Activated CD8-positive, alpha-beta memory T cell treated with anti-CD3 and anti-CD28 coated beads for 24 hours (primary cell): ENCODE measurements at places on chromosomes 5 and 9.
A peak's percentile ranks its signal among the peaks of the same experiment; 100 is the strongest.

DNA sequence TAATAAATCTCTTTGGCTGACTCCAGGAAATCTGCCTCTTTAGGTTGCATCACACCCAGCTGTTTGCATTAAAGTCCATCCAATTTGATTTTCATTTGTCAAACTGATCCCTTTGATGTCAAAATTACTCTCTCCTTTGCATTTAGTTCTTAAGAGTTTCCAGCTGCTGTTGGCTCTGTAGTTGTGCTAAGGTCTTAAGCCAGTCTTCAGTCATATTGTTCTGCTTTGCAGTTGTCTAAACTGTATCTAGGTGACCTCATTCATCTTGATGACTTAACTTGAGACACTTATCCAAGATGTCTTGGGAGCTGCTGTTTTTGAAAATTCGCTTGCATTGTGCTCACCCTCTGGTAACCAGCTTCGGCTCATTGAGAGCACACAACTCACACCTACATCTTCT, 386.9 kb upstream of the TLE4 start:
- no peak for DNase-seq

DNA sequence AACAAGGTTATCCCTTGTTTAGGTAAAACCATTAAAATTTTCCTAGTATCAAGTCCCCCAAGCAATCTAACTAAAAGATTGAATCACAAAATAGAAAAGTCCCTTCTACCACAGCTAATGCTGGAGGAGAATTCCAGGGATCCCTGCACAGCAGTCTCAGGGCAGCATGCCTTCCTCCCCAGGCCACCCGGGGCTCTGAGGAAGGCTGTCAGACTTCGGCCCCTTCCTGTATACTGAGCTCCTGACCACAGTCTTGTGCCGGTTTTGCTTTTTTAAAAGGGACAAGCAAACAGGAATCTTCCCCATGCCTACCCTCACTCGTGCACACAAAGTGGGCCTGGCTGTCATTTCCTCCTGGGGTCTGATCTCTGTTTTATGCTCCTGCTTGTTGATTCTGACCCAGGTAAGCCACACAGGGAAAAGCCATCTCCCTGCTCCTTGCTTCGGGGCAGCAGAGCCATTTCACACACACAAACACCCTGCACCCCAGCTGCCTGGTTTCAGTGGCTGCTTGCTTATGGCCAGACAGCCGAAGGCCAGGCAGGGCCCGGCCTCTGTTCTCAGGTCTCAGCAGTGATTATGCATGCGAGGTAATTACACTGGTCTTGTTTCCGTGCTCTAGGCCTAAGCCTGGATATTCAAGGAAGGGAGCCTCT, 211.9 kb downstream of the NXNL2 start:
- DNase-seq = no peak

DNA sequence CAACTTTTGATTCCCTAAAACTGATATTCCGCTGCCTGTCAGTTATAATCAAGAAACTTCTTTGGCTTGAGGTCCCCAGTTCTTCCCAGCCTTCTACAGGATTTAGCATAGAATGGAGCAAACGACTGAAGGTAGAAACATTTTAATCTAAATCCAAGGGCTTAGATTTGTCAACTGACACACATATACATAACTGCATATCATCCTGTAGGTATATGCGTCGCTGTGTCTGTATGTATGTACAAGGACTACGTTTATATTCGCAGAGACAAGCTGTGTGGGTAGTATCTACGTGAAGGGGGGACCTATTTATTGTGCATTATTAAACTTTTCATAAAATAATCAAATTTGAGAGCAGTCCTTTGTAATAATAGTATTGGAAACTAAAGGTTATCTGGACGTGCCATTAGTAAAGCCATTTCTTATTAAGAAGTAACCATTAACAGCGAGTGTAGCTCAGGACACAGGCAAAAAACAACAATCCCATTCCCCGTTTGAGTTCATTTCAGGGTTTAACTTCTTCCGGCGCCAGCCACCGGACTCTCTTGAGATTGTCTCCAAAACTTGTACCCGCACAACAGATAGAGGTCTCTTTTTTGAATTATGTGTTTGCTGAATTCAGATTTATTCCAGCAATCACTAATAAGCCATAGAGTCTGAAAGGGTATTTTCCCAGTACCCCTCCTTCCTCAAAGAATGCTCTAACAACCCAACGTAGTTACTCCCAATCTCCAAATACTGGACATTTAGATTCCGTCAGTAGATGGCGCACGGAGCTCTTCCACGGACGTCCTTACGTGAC, 2.1 kb upstream of the MLLT3 start:
- no peak for DNase-seq

DNA sequence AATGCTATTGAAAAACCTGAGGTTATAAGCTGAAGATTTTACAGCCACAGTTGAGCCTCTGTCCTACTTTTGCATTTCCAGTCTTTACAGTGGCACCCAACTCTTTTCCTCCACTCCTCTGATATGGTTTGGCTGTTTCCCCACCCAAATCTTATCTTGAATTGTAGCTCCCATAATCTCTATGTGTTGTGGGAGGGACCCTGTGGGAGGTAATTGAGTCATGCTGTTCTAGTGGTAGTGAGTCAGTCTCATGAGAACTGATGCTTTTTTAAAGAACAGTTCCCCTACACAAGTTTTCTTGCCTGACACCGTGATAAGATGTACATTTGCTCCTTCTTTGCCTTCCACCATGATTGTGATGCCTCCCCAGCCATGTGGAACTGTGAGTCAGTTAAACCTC, 646.1 kb upstream of the SEMA6A start:
- no peak for DNase-seq

DNA sequence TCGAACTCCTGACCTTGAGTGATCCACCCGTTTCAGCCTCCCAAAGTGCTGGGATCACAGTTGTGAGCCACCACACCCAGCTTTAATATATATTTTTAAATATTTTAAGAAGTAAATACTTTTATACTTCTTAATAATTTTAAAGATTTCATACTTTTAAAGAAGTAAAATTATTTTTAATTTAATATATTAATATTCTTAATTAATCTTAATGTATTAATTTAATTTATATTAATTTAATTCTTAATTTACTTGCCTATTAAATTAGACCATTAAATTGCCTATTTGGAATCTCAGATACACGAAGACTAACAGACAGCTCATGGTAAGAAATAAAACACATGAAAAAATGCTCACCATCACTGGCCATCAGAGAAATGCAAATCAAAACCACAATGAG, 1087.4 kb downstream of the CDH18 start:
- DNase-seq = no peak

- DNase-seq = no peak
Observed at GRCh38 chr5:172640139-172640538, 924 bp upstream of the NEURL1B start.

DNA sequence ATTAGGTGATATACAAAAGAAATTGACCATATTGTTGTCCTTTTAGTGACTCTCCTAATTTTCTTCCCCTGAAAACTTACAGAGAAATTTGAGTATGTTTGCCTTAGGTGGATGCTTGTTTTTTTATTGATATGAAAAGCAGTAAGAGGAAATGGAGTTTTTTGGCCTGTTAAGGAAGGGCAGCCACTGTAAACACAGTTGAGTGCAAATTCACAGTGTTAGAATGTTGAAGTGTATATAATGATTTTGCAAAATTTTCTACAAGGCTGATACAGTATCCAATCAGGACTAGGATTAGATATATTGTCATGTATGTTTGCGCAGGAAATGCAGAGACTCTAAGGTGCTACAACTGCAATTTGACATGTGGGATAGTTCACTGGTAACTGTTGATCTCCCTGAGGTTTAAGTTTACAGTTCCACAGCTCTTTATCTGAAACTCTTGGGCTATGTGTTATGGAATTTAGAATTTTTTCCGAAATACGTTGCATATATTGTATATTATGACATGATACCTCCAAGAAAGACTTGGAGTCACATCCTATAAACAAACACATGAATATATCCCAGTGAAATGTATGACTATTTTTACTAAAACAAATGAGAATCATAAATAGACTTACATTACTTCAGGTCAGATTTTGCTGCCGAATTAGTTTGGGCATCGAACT, 62.5 kb downstream of the FXN start:
- no peak for DNase-seq

DNA sequence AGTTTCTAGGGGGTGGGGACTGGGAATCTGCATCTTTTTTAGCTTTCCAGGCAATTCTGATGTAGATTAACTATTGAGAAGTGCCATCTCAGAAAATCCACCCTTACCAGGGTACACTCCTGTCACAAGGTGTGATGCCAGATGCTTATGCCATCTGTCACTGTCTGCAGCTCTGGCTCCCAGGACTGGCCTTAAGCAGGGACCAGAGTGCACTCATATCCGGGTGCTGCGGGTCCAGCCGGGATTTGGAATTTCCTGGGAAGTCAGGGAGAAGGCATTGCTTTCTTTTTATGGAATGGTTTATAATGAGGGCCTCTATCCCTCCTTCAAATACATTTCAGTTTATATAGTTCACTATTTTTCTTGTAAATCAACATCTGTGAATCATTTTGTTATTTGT, 92.6 kb downstream of the TMEM174 start:
- no peak for DNase-seq

DNA sequence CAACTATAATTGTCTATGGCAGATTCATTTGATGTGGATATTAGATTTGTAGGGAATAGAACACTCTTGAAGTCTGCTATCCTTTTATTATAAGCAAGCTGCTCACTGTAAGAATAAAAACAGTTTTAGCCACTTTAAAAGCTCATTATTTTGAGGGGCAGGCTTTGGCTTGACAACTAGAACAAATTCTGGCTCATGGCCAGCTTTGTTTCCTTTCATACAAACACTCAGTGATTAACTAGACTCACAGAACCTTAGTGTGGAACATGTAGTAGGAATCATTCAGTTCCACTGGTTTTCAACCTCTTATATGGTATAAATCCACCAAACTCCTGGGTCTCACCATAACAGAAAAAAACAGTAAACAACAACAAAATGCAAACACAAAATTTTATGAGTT, 27.4 kb upstream of the CEP120 start:
- DNase-seq = no peak

GRCh38 chr5:170747357-170747756, 36.2 kb upstream of the GABRP start:
- no peak for DNase-seq

DNA sequence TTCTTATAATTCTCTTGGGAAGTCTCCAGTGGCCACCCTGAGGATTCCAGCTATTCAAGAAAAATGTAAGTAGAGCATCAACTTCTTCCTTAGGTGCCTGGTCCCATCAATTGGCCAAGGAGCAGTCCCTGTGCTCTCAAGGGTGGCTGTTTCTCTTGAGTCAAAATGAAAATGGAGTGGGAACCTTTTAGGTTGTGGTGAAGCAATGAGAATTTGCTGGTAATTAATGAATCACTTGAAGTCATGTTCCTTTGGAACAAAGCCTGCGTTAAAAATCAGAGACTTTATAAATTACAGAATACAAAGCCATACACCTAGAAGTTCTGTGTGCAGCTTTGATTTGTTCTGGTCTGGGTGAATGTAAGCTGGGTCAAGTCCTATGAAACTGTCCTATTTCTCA, 48.9 kb downstream of the IL31RA start:
- DNase-seq = no peak

DNA sequence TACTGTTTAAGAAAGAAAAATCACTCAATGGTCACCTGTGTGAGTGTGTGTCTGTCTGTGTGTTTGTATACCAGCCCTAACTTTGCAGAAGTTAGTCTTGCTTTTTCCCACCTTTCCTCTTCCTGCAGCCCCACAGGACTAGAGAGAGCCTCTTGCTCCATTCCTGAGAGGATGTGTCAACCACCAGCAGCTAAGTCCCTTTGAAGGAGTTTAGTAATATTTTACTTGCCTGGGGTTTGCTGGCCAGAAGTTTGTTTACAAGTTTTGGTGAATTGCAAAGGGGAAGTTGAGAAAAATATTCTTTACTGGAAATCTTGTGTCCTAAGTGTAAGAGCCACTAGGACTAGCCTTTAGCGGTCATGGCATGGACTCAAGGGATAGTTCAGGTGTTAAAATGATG, 316.2 kb downstream of the BRINP1 start:
- no peak for DNase-seq

- peak; percentile 92 for DNase-seq
Observed at GRCh38 chr5:181261320-181262049, 542 bp upstream of the TRIM52 start.

- DNase-seq = no peak
Observed at GRCh38 chr9:135253305-135254004, 166.0 kb downstream of the OLFM1 start.

- DNase-seq = no peak
Observed at GRCh38 chr5:76081811-76082771, 1.1 kb upstream of the SV2C start.

GRCh38 chr9:18520416-18521047, 46.6 kb downstream of the ADAMTSL1 start:
- DNase-seq = no peak

DNA sequence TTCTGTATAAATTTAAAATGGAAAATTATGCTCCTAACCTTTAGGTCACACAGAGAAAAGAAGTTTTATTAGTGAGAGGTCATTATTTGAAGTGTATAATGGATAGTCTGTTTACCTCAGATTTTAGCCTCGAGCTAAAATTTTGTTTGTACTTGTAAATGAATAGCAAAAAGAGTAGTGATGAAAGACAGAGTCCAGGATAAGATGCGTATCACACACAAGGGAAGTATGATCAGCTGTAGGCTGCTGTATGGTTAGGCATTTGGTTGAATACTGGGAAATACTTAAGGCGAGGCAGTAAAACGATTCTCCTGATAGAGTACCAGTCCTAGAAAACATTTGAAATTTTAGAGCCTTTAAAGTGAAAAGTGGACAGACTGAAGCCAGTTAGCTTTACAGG, 92.7 kb downstream of the FBXL7 start:
- no peak for DNase-seq

- DNase-seq = no peak
Observed at GRCh38 chr5:108546939-108547338, 165.0 kb upstream of the FBXL17 start.

GRCh38 chr9:35914301-35914807, 5.1 kb downstream of the SPAAR start:
- no peak for DNase-seq

GRCh38 chr5:168106008-168106761, 185.3 kb upstream of the WWC1 start:
- DNase-seq = no peak

- no peak for DNase-seq
Observed at GRCh38 chr9:109274884-109275730, 45.8 kb downstream of the EPB41L4B start.

GRCh38 chr5:13919786-13920185, 24.7 kb downstream of the DNAH5 start:
- DNase-seq = no peak

- DNase-seq = no peak
Observed at GRCh38 chr5:155546075-155546474, 532.5 kb downstream of the KIF4B start.

GRCh38 chr9:37953775-37954437, 50.0 kb upstream of the SLC25A51 start:
- DNase-seq = peak; percentile 64

- DNase-seq = no peak
Observed at GRCh38 chr9:4490705-4491625, 697 bp downstream of the SLC1A1 start.
